ENCODE measurements at places on chromosomes 5 and 9. TPM values are rescaled to one million over a fixed set of nuclear protein-coding genes. Genes with fewer than 3 reads are reported as not detected.

Gene SLC1A1
- 58.0 TPM for total RNA-seq

- DNase-seq = no peak
Observed at GRCh38 chr5:115257981-115258380, 4.7 kb downstream of the PGGT1B start.

GRCh38 chr5:141848744-141849414, 29.3 kb downstream of the PCDH1 start:
- DNase-seq = no peak

- DNase-seq = peak; percentile 90
Observed at GRCh38 chr9:127545196-127546124, 66.6 kb upstream of the STXBP1 start.

- DNase-seq = no peak
Observed at GRCh38 chr5:68071736-68072135, 143.8 kb upstream of the PIK3R1 start.

Data from upper lobe of left lung (tissue), 6 donors.